Jurkat, Clone E6-1 (cell line): ENCODE measurements at places on chromosomes 3 and 15.

DNA sequence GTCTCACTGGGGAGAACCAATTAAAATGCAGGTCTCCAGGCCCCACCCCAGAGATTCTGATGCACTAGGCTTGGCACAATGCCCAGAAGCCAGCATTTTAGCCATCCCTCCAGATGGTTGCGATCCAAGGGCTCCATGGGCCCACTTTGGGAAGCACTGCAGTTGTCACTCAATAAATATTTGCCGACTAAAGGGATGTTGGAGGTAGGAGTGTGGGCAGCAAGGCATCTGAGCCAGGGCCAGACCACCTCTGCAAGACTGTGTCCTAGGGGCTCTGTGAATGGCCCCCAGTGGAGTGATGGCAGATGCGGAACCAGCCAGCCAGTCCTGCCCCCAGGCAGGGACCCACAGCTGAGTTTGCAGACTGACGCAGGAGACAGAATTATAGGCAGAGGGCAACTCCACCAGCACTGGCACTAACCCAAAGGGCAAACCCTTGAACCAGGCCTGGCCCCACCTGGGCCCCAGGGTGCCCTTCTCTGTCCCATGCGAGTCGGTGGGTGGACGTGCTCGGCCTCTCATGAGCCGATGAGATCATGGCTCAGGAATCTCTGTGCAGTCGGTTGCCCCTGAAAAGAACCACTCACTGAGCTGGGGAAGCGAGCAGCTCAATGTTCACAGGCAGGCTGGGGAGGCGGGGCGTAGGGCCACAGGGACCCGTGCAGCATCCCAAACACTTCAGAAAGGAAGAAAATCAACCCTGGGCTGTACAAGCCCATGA lies 49.7 kb downstream of the SEMA5B start:
- no peak for DNase-seq

DNA sequence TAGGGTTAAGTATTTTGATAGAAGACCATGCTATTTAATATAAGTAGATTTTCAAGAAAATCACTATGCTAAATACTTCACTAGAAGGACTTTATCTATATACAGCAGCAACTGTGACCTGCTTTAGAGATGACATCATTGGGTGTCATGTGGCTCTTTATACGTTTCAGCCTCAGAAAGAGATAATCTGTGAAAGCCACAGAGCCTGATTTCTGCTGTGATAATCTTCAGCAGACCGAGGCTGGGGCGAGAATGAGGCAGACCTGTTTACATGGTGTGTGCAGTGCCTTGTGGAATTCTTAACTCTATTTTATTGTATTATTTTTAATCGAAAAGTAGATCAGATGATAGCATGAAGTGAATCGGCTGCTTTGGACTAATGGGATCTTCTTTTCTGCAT lies 471.2 kb downstream of the MFSD1 start:
- DNase-seq = peak; percentile 17

GRCh38 chr15:100495861-100496260 lies 32.9 kb downstream of the CERS3 start:
- no peak for DNase-seq

- no peak for DNase-seq
These were observed 31.8 kb downstream of the P3H2 start for GRCh38 chr3:190088890-190089289.

GRCh38 chr15:59299929-59300617 lies 72.6 kb downstream of the MYO1E start:
- peak; percentile 87 for DNase-seq

DNA sequence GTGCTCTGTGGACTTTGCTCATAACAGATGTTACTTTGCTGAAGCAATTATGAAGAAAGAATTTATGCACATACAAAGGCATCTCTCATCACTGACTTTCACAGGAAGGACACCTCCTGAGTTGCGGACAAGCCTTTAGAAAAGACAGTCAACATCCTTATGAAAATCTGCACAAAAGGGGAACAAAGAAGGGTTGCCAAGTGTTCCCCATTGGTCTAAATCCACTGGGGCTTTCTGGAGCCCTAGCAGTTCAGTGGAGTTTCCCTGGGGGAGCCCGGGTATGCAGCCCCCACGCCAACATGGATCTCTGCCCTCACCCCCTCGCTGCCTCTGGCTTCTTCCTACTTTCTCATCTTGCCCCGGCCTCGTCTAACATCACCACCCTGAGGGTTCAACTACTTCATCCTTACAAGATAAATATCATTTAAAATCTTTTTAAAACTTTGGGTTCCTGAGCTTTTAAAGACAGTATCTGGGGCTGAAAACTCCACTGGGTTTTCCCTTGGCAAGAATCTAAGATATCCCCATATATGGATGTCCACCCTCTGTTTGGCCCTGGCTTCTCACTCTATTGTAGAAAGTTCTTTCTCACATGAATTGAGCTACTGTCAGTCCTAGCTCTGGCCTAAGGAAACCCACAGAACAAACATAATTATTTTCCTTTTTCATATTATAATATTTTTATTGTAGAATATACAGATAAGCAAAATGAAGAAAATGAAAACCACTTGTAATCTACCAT lies 207.9 kb upstream of the RGMA start:
- no peak for DNase-seq

- DNase-seq = no peak
These were observed 513.3 kb upstream of the SEMA6D start for GRCh38 chr15:47203993-47204392.

- no peak for DNase-seq
These were observed 248.5 kb upstream of the TGFBR2 start for GRCh38 chr3:30357897-30358296.

GRCh38 chr3:151579571-151580270 lies 118.9 kb upstream of the IGSF10 start:
- DNase-seq = no peak
